ENCODE measurements at places on chromosomes 7 and 10. TPM values are rescaled to one million over a fixed set of nuclear protein-coding genes. Genes with fewer than 3 reads are reported as not detected.

The KCNH2 gene
- 0.59 TPM for total RNA-seq

The SHH gene
- total RNA-seq = 0.05 TPM

The AS3MT gene
- total RNA-seq = 4.9 TPM

The GSTO2 gene
- total RNA-seq = 1.1 TPM

The MALRD1 gene
- 1.1 TPM for total RNA-seq

The TRPV6 gene
- 0.32 TPM for total RNA-seq

The RNF32 gene
- total RNA-seq = 3.7 TPM

DNA sequence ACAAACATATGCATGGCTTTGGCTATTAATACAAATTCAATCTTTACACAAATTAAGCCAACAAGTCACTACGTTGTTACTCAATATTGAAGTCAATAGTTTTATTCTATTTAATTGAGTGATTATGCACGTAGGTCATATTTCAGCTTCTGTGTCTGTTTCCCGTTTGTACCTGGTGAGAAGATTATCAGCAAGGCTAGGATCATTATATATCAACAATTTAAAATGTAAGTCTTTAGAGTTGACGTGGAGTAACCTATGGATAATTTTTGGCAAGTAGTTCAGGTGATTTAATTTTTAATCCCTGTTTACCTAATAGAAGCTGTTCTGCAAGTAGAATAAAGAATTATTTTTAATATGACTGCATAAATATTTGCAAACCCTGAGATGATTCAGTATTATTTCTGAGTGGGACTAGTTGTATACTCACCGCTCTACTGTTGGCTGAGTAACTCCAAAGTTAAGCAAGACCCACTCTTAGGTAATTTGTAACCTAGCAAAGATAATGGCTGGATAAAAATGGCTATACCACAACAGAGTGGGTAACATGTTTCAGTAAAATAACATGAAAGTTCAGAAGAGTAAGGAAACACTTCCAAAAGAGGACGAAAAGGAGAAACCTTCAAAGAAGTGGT is 161.0 kb downstream of the HGF start:
- no peak for ATAC-seq

DNA sequence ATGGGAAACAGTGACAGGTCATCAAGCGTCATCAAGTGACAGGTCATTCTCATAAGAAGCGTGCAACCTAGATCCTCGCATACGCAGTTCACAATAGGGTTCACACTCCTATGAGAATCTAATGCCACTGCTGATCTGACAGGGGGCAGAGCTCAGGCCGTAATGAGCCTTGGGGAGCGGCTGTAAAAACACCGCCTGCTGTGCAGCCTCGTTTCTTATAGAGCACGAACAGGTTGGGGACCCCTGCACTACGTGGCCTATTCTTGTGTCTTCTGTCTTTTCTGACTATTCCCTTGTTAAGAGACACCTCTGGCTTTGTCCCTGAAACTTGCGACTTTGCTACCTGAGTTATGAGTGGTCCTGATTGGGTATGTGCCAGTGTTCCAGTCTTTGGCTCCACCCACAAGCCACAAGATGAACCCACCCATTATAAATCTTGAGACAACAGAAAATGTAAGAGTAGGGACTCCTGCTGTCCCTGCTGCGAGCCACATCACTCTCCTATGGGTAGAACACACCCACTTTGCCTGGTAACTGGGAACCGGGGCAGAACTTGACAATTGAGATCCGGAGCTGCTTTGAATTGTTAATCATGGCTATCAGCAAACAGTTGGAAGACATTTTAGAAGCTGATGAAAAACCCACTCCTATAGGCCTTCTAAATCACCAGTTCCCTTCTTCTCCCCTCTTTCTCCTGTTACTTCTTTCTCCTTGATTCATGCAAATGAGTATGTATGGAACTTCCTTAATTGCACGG is 55.8 kb upstream of the EXOC4 start:
- ATAC-seq = peak; percentile 91

GRCh38 chr10:24887855-24888231 is 64.6 kb downstream of the PRTFDC1 start:
- no peak for ATAC-seq

DNA sequence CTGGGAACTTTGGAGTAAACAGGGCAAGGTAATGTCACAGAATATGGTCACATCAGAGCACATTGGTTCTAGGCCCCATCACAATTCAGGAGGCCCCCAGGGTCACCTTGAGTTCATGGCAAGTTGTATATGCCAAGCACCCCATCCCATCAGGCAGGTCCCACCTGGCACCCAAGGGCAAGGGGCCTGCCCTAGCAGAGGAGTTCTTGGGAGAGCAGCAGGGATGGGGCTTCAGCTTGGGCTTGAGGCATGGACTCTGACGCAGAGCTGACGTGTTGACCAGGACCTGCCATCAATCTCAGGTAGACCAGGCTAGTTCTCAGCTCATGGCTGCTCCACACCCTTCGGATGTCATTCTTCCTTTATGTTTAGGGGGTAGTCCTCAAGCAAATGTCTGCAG is 20.9 kb downstream of the PLAC9 start:
- no peak for ATAC-seq

- ATAC-seq = peak; percentile 20
Observed at GRCh38 chr10:613271-614138, 76.0 kb downstream of the DIP2C start.

GRCh38 chr10:132377326-132377725 is 19.7 kb upstream of the PWWP2B start:
- no peak for ATAC-seq

DNA sequence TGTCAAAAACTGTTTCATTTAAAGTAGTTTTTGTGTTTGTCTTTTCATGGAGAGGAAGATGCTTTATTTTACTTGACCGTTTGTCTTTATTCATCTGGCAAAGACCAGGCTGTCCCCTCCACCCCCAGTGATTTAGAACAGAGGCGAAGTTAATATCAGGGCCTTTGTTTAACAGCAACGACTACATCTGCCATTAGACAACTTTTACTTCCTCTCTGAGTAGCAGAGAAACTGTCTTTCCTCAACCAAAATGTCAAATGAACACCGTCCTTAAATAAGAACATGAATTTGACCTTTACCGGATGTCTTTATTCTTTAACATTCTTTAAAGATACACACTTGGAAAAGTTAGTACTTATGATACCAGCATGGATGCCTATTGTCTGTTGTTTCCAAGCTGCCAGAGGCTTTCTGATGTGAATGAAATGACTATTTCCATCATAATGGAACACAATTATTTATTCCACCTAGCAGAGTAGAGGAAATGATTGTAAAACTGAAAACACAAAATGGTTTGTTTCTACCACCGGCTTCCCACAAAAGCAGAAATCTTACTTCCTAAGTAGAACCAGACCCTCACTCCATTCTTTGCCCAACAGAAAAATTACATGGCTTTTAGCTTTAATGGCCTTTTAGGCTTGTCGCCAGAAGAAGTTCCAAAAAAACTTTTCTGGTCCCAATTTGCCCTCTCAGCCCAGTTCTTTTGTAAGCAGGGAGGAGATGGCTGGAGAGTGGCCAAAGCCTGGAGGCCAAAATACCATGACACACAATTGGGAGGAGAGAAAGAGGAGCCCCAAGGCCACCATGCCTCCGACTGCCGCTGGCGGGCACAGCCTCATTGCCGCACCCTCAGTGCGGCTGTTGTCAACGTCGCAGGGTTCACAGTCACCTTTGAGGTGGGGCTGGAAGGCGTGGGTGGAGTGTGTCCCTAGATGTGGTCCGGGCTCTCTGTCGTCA is 168.5 kb downstream of the TEX36 start:
- no peak for ATAC-seq

DNA sequence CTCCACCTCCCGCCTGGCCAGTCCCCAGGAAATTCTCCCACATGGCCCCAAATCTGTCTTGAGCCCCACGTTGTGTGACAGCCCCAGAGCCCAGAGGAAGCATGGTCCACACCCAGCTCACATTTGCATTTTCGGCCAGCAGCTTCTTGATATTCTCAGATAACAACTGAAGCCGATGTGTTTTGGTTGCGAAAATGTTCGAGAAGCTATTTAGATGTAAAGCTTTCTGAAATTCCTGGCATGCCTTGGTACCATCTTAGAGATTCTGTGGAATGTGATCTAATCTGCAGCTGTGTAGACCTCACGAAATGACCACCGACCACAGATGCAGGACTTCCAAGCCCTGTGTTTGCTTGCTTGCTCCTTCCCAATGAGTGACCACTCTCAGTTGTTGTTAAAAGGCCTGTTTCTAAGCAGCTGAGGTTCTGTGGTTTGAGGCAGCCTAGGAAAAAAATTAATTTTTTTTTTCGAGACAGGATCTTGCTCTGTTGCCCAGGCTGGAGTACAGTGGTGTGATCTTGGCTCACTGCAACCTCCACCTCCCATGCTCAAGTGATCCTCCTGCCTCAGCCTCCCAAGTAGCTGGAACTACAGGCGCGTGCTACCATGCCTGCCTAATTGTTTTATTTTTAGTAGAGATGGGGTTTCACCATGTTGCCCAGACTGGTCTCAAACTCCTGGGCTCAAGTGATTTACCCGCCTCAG is 8.8 kb downstream of the SLC4A2 start:
- no peak for ATAC-seq

DNA sequence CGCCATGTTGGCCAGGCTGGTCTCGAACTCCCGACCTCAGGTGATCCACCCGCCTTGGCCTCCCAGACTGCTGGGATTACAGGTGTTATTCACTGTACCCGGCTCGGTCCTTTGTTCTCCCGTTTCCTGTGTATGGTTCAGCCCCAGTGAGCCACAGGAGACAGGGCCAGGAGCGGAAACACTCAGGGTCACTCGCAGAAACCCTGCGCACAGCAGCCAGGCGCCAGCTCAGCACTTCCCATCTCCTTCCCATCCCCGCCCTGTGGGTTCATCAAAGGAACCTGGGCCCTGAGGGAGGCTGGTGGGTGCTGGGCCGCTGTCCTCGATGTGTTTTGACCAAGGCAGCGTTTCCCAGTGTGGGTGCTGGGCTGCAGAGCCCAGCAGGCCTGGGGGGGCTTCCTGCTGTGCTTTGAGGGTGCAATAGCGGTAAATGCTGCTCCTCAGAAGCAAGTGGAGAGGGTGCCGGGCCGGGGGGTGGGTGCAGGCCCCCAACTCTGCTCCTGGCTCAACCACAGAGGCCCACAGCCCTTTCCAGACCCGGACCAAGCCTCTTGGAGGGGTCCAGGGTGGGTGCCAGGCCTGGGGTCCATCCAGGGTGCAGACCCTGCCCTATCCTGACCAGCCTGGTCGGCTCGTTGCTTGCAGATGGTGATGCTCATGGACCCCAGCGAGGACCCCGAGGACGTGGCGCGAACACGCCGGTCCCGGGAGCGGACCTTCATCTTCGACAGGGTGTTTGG is 15.3 kb upstream of the CHST12 start:
- no peak for ATAC-seq

DNA sequence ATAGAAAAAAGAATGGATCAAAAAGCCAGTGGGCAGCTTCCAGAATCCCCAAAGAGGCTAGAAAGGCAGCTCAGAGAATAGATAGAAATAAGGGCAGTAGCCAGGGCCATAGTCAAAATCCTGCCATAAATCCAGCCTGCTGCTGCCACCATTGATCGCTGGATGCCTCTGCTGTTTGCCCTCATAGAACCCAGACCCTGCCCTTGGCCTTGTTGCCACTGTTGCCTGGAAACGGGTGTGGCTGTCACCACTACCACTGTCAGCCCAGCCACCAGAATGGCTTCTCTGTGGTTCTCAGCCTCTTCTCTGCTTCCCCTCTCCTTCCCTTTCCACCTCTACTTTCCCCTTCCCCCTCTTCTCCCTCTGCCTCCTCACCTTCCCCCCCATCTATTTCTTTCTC is 57.8 kb downstream of the HHEX start:
- no peak for ATAC-seq
